Activated naive CD8-positive, alpha-beta T cell treated with anti-CD3 and anti-CD28 coated beads, Interleukin-2, amount 50 U/mL, for 24 hours (primary cell): ENCODE measurements at places on chromosomes 7 and 10.

DNA sequence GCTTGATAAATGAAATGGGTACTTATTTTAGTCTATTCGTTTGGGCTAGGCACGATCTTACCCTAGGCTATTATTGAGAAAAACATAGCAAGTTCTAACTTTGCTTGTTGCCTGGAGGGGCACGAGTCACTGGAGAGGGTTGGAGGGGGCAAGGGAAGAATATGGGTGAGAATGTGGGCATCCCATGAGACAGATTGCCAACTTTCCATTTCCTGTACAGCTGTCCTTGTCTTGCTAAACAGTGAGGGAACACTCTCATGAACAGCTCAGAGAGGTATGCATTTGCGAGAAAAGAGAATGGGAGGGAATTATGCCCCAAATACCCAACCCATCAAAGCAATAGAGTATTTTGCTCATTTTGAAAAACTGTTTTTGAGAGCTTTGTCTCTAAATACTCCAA, 9.2 kb downstream of the CDHR3 start:
- DNase-seq: no peak

GRCh38 chr10:116766241-116766827, 24.0 kb upstream of the HSPA12A start:
- no peak for DNase-seq

DNA sequence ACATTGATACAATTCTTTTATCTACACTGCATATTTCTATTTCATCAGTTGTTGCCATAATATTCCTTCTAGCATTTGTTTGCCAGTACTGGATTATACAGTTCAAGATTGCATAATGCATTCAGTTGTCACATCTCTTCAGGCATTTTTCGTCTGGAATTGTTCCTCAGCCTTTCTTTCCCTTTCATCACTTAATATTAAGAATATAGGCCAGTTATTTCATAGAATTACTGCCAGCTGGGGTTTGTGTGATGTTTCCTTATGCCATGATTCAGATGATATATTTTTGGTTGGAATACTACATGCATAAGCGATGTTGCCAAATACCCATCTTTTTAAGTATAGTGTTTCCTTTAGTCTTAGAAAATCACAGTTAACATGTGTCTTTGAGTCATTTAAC, 20.8 kb downstream of the KIFBP start:
- no peak for DNase-seq

DNA sequence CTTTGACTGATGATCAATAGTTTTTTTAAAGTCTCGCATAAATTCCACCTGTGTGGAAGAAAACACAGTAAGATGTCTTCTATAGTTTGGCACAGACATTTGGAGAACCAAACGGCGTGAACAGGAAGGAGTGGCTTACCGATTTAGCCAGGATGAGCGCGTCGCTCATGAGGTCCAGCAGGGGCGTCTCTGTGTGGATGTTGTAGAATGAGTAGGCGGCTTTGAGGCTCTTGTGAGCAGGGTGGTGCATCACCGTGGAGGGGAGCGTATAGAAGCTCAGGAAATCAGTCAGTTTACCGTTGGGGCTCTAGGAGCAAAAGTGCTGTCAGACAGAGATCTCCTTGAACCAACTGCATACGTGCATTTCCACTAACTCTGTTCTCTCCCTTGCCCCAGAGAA, 15.5 kb downstream of the RPP38 start:
- no peak for DNase-seq

GRCh38 chr7:106203473-106203872, 81.3 kb downstream of the NAMPT start:
- no peak for DNase-seq
